Activated CD4-positive, alpha-beta T cell treated with anti-CD3 and anti-CD28 coated beads, Interleukin-2, amount 10 ng/mL, durations not matched to agents 24 days and 14 days (primary cell): ENCODE measurements at places on chromosomes 4 and X. TPM values are rescaled to one million over a fixed set of nuclear protein-coding genes. Genes with fewer than 3 reads are reported as not detected.

BTC gene
- not detected in 2 replicates for total RNA-seq

GAGE12H gene
- total RNA-seq, result not detected in 2 replicates

RPL9 gene
- 1,785 and 1,789 TPM in 2 replicates for total RNA-seq

HGFAC gene
- total RNA-seq, result not detected in 2 replicates

IL1RAPL1 gene
- not detected in 2 replicates for total RNA-seq

CENPVL1 gene
- total RNA-seq, result not detected in 2 replicates

NDST4 gene
- total RNA-seq, result not detected in 2 replicates

G3BP2 gene
- 135 and 146 TPM in 2 replicates for total RNA-seq

ARMCX4 gene
- total RNA-seq, result 3.1 and 4.2 TPM in 2 replicates

WDFY3 gene
- total RNA-seq, result 0.59 and 0.75 TPM in 2 replicates

- DNase-seq, result no peak
- H3K27me3 ChIP-seq, result no peaks in the 10 kb centered on the region
- no peak overlapping the region for H3K27ac ChIP-seq
These were observed 1.5 kb upstream of the IL13RA2 start for GRCh38 chrX:115018944-115019343.

GRCh38 chrX:35150642-35151239 is 208.1 kb downstream of the FAM47B start:
- H3K36me3 ChIP-seq, result no peaks in the 10 kb centered on the region
- no peak overlapping the region for H3K27ac ChIP-seq
- no peaks in the 10 kb centered on the region for H3K4me1 ChIP-seq
- H3K4me3 ChIP-seq, result no peak overlapping the region
- DNase-seq, result no peak

DNA sequence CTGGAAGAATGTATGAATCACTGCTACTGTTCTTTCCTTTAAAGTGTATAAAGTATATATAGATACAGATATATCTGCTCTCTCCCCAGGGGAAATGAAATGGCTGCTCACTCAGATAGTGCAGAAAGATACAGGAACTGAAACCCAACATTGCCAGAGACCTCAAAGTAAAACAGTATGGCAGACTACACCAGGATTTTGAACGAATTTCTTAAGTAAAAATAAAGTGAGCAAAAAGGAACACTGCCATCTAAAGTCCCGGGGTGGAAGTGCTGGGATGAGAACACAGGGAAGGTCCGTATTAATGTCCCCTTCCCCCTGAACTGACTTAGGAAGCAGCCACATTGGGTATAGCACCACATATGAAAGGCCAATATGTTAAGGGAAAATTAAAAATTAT is 93.4 kb downstream of the TMA16 start:
- no peaks in the 10 kb centered on the region for H3K36me3 ChIP-seq
- DNase-seq, result no peak
- H3K4me1 ChIP-seq, result no peaks in the 10 kb centered on the region
- H3K4me3 ChIP-seq, result no peak overlapping the region
- H3K27ac ChIP-seq, result no peak overlapping the region

DNA sequence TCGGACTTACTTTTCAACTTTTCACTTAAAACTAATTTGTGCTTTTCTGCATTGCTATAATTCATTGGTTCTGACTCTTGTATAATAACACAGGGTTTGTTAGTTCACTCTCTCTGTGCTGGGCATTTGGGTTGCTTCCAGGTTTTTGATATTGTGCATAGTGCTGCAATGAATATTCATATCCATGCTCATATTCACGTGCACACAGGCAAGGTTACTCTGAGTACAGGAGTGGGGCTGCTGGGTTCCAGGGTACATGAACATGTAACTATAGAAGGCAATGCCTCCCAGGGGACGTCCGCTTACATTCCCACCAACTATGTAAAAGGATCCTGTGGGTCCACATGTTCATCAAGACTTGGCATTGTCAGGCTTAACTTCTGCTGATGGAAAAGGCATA is 117.2 kb downstream of the ADGRA3 start:
- H3K4me3 ChIP-seq, result no peak overlapping the region
- no peak for DNase-seq

GRCh38 chr4:114251020-114251419 is 271.6 kb upstream of the ARSJ start:
- H3K36me3 ChIP-seq, result no peaks in the 10 kb centered on the region
- no peaks in the 10 kb centered on the region for H3K4me1 ChIP-seq

GRCh38 chrX:30814978-30815377 is 74.1 kb downstream of the TAB3 start:
- no peak for DNase-seq
- H3K4me1 ChIP-seq, result peaks cover 5% of the 10 kb centered on the region
- H3K27me3 ChIP-seq, result peaks cover 2% of the 10 kb centered on the region
- H3K27ac ChIP-seq, result no peak overlapping the region
- no peak overlapping the region for H3K4me3 ChIP-seq
- H3K36me3 ChIP-seq, result no peaks in the 10 kb centered on the region

GRCh38 chrX:70422851-70423341 is at the start of gene GDPD2:
TSS of gene GDPD2 (plus strand) at chrX:70423314. CDS start at chrX:70424985, 1,671 bp downstream.
- H3K4me1 ChIP-seq, result no peaks in the 10 kb centered on the region
- no peak within 1 kb of the TSS for H3K4me3 ChIP-seq
- H3K27ac ChIP-seq, result no peak within 1 kb of the TSS
- no peaks in the 10 kb centered on the region for H3K27me3 ChIP-seq
- H3K36me3 ChIP-seq, result peaks cover 9% of the 10 kb centered on the region

DNA sequence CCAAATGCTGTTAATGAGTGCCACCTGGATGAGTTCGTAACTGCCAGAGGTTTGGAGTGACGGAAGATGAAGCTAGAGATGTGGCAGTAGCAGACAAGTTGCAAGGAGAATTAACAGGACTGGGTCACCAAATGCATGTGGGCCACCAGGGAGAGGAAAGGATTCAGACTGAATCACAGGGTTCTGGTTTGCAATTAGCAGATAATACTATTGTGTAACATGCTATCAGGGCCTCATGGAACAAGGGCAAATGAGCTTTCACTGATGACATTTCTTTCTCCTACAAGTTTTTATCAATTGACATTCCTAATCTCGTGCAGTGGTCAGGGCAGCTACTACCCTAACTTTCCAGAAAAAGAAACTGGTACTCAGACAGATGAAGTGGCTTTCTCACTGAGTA is 21.4 kb downstream of the GAB3 start:
- H3K4me1 ChIP-seq, result peaks cover 81% of the 10 kb centered on the region
- H3K27me3 ChIP-seq, result no peaks in the 10 kb centered on the region
- no peak overlapping the region for H3K27ac ChIP-seq
- no peak overlapping the region for H3K4me3 ChIP-seq
- H3K36me3 ChIP-seq, result peaks cover 13% of the 10 kb centered on the region
- no peak for DNase-seq

GRCh38 chrX:148542481-148543255 is 42.3 kb downstream of the AFF2 start:
- no peaks in the 10 kb centered on the region for H3K4me1 ChIP-seq
- no peak overlapping the region for H3K27ac ChIP-seq

DNA sequence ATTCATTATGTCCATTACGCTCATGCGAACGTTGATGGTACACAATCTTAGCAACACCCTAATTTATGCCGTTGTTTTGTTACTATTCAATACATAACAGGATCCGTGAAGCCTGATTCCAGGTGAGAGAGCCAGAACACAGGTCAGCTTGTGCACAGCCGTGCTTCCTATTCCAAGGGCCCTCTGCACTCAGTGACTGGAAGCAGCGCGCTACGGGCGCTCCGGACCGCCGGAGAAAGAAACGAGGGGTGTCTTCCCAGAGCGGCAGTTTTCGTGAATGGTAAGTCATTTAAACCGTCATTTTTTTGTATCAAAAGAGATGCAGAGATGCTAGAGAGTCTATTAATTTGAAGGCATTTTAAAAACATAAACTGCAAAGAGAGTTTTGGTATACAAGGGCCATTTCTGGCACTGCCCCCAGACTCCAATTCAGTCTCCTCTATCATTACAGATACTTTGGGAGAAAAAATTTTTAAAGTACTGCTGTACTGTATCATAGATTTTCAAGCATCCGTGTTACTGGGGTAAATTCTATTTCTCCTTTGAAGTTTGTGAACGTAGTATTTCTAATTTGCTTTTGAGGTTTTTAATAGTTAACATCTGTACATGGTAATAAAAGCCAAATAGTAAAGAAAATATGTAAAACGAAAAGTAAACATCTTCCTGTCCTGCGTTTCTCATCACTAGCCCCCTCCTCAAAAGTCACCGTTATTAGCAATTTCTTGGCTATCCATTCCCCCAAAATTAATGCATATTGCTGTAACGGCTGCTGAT is 6.6 kb downstream of the SLC25A5 start:
- no peak for DNase-seq
- H3K36me3 ChIP-seq, result peaks cover 13% of the 10 kb centered on the region
- peaks cover 5% of the 10 kb centered on the region for H3K27me3 ChIP-seq

GRCh38 chr4:76251441-76252270 is at the start of gene FAM47E:
TSS of gene FAM47E (plus strand) at chr4:76251721. CDS start at chr4:76251747, 26 bp downstream.
- no peak within 1 kb of the TSS for H3K27ac ChIP-seq
- peak; percentile 76 for DNase-seq
- H3K4me1 ChIP-seq, result peaks cover 6% of the 10 kb centered on the region
- H3K27me3 ChIP-seq, result peaks cover 72% of the 10 kb centered on the region
- H3K36me3 ChIP-seq, result no peaks in the 10 kb centered on the region

DNA sequence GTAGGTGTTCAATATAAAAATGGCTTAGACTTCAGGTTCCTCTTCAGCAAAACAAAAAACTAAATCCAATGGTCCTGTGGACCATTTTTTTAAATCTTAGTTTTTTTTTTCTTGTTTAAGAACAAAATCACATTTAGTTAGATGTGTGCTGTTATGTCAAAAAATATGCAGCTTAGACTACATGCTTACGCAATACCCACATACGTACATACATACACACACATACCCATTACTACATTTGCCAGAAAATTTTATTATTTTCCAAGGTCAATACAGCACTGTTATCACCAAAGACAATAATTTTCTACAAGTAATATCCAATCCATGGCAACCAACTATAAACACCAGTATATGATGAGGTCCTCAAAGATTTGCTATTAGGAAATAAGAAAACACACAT is 144.1 kb downstream of the PDGFC start:
- H3K4me1 ChIP-seq, result no peaks in the 10 kb centered on the region
- no peaks in the 10 kb centered on the region for H3K36me3 ChIP-seq
- no peak for DNase-seq
- no peak overlapping the region for H3K27ac ChIP-seq
- no peaks in the 10 kb centered on the region for H3K27me3 ChIP-seq
